RPMI7951 (cell line): ENCODE measurements at places on chromosomes 7 and 10.

DNA sequence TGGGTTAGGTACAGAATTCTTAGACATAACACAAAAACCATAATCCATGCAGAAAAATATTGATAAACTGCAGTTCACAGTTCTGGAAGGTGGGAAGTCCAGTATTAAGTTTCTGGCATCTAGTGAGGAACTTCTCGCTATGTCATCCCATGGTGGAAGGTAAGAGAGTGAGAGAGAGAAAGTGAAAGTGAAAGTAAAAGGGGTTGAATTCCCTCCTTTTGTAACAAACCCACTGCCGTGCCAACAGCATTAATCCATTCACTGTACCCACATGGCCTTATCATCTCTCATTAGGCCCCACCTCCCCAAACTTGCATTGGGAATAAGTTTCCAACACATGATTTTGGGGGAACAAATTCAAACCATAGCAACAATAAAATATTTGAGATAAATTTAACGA, 17.1 kb downstream of the ZNF485 start:
- peak; percentile 76 for DNase-seq

DNA sequence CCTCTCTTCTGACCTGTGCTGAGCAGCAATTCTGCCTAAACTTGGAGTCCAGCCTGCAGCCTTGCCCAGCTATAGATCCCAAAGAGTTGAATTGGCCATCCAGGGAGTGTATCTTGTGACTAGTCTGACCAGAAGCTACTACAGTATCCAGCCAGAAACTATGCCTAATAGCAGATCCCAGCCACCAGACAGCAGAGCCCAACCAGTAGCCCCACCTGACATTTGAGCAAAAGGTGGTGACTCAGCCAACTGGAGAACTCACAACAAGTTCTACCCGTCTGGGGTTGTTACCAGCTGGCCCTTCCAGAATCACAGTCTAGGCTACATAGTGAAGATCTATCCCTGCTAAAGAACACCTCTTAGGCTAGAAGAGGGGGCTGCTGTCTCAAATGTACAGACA, 315.0 kb downstream of the CRPPA start:
- DNase-seq: no peak

GRCh38 chr7:102289057-102289456, 2.4 kb downstream of the SH2B2 start:
- DNase-seq: no peak

DNA sequence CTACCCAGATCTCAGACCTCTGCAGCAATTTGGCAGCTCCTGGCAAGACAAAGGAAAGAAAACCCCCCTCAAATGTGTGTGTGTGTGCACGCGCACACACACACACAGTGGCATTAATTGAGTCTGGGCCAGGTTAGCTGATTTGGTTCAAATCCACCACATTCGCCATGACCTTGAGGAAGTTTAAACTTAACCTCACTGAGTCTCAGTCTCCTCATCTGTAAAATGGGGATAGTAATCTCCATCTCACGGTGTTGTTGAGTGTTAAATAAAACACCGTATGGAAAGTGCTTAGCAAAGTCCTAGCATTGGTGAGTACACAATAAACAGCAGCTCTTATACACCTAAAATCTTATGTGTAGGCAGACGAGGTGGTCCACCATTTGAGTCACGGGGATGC, 4.9 kb downstream of the LOXL4 start:
- no peak for DNase-seq

GRCh38 chr7:121313220-121313792, 15.5 kb upstream of the WNT16 start:
- DNase-seq: peak; percentile 80

GRCh38 chr7:55303220-55303619, 61.9 kb upstream of the LANCL2 start:
- no peak for DNase-seq

DNA sequence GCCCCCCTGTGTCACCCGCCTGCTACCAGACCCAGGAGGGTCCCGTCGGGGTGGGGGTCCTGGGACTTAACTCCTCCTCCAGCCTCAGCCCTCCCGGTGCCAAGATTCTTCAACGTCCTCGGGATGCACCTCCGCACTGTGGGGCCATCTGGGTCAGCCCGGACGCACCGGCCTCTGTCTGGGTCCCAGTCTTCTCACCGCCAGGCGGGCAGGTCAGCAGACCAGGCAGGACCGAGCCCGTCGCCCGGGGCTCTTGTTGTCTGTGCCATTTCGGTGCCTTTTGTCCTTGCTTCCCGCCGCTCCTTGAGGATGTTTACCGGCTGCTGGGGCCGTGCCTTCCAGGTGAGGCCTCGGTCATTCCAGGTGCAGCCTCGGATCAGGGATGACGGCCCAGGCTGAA, 32.1 kb upstream of the PSMG3 start:
- no peak for DNase-seq

GRCh38 chr7:43505412-43505811, 77.5 kb upstream of the STK17A start:
- no peak for DNase-seq

GRCh38 chr7:66239467-66239856, 34.3 kb downstream of the TPST1 start:
- DNase-seq: no peak

DNA sequence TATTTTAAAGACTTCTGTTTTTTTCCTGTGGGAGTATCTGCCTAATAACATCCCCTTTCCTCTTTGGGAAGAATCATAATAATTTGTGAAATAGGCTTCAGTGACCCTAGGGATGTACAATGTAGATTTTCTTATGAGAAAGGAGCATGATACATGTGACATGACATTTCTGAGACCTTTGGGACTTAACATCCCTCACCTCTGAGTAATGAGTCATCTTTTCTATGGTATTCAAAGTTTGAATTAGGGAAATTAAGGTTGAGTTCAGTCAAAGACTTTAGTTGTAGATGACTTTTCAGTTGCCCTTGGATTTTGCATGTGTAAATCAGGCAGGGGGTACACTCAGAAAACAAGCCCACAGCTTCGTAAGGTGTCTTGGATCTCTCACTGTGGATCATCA, 14.3 kb downstream of the GRK5 start:
- DNase-seq: no peak

DNA sequence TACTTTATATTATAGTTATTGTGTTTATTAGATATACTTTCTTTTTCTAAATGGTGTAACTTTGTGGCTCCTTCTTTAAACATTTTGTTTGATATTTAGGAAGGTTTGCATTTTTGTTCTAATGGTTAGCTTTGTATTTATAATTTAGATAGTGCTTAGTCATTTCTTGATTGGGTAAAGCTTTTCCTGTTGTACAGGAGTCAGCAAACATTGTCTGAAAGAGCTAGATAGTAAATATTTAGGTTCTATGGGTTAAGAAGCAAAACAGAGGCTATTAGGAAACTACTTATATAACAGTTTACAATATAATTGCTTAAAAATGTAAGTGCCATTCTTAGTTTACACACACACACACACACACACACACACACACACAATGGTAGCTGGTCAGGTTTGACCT, 70.6 kb upstream of the CCDC6 start:
- DNase-seq: no peak

DNA sequence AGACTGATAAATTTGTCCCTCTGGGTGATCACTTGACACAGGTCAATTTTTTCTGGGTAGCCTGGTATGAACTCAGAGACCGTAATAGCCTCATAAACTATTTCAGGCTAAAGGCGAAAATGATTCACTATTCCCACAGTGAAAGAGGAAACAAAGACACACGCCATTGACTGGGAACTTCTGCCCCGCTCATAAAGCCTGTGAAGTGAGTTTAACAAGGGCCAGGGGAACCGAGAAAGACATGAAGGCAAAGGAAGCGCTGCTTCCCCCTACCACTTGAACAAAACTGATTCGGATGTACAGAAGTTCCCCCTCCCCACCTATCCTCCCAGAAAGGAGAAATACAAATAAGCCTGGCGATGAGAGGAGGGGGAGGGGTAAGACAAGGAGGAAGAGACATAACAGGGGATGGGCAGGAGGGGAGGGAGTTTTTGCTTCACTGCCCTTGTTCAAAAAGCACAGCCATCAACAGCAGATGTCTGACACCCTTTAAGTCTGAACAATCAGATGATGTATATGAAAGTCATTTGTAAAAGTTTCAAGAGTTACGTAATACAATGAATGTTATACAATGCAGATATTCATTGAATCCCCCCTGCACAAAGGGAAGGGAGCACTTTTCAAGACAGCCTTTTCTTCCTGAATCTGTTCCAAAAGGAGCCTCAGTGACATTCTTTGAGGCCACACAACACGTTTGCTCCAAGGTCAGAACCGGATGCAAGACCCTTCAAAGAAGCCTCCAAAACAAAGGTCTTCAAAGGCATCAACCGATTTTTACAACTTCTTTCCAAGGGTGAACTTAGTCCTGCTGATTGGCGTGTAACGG, 734 bp downstream of the ABCB4 start:
- peak; percentile 50 for DNase-seq

DNA sequence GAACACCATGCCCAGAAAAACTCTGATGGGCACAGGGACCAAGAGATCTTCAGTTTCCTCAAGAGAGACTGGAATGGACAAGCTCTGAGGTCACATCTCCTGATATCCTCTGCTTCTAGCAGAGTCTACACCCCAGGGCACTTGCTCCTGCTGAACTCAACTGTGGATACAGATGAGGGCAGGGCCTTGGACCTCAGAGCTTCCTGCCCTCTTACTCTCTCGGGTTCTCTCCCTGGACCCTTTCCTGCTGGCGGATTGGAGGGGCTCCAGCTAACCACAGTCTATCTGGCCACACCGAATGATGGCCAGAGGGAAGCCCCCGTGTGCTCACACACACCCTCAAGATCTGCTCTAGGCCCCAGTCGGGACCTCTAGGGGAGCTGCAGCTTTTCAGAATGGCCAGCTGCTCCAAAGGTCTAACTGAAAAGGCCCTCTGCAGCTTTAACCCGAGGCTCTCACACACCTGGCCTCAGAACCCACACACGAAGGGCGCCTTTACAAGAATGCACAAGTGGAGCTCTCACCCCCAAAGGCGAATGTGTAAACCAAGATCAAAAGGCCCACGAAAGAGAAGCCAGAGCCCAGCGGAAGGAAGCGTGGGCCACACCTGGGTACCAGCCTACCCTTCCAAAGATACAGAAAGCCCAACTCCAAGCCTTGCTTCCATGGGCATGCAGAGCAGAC, 65.5 kb downstream of the FAM53B start:
- no peak for DNase-seq

DNA sequence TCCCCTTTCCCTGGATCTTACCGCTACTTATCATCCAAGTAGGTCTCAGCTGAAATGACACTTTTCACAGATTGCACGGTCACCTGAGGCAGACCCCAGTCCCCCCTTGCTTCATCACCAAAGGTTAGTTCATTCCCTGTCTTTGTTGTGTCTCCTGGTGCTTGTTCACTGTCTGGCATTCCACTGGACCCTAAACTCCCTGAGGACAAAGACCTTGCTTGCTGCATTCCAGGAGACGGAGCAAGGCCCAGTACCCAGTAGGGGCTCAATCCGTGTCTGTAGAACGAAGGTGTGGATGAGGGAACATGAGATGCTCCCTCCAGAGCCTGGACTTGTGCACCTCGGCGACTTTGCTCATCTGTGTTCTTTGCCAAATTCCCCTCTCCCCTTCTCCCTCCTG, 160.0 kb downstream of the RAB11FIP2 start:
- no peak for DNase-seq

GRCh38 chr10:87702973-87703294, 43.3 kb downstream of the PAPSS2 start:
- no peak for DNase-seq

GRCh38 chr10:85448716-85449115, 917.9 kb downstream of the GRID1 start:
- no peak for DNase-seq

GRCh38 chr10:48254750-48255512, 19.6 kb downstream of the FRMPD2 start:
- DNase-seq: no peak

- DNase-seq: no peak
Measured at GRCh38 chr10:86931872-86932271, 25.5 kb downstream of the MMRN2 start.

- no peak for DNase-seq
Measured at GRCh38 chr7:11858026-11858425, 26.0 kb upstream of the THSD7A start.

GRCh38 chr10:11242443-11243387, 225.0 kb downstream of the CELF2 start:
- peak; percentile 6 for DNase-seq

GRCh38 chr7:35971133-35971891, 170.5 kb downstream of the SEPTIN7 start:
- peak; percentile 50 for DNase-seq

GRCh38 chr10:130387936-130388580, 251.9 kb downstream of the GLRX3 start:
- no peak for DNase-seq

GRCh38 chr7:29350351-29350750, 155.8 kb downstream of the CHN2 start:
- DNase-seq: no peak

DNA sequence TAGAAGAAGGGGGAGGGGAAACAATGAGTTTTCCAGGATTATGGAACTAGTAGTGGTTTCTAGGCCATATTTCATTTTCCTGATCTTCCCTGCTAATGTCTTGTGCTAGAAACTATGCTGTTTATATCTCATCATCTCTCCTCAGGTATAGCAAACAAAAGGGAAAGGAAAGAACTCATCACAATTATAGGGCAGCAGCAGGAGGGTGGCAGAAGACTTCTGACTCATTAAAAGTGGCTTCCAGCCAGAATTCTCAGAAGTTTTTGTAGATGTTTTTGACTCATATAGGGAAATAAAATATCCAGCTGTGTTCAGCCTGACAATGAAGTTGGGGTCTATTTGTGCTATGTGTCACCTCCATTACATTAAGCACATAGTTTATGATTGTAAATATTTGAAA, 6.5 kb downstream of the AHR start:
- DNase-seq: peak; percentile 94

DNA sequence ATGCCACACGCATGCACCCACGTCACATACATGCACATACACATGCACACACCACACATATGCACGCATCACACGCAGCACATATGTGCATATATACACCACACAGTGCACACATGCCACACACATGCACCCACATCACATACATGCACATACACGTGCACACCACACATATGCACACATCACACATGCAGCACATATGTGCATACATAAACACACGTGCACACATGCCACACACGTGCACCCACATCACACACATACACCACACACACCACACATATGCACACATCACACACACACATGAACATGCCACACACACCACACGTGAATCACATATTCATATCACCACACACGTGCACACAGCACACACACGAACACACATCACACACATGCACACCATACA, 338.8 kb downstream of the PTPRN2 start:
- DNase-seq: no peak

DNA sequence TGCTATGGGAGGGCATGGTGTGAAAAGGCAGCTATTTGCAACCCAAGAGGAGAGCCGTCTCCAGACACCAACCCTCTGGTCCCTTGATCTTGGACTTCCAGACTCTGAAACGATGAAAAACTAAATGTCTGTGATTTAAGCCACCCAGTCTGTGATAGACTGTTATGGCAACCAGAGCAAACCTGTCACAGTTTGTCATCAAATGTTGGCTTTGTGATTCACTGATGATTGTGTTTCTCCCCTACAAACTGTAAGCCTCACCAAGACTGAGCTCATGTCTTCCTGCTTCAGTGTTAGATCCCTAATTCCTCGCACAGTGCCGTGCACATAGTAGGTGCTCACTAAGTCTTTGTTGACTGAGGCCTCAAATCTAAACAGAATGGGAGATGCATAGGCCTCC, 224.6 kb upstream of the PITRM1 start:
- peak; percentile 63 for DNase-seq
